Fibroblast of upper back skin (primary cell): ENCODE measurements at places on chromosomes 3 and 15.

DNA sequence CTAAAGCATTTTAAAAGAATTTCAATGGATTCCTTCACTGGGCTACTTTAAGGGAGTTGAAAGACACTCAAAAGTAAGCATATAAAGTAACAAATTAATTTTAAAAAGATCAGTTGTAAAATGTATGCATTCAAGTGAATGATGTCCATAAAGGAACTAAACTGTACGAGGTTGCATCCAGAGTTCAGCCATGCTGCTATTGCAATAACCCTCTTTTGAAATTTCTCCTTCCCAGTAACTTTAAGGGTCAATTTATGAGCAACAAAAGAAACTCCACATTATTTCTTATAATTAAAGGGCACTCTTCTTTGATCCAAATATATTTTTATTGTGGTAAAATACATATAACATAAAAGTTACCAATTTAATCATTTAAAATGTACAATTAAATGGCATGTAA, 22.9 kb downstream of the BTLA start:
- no peak for DNase-seq

DNA sequence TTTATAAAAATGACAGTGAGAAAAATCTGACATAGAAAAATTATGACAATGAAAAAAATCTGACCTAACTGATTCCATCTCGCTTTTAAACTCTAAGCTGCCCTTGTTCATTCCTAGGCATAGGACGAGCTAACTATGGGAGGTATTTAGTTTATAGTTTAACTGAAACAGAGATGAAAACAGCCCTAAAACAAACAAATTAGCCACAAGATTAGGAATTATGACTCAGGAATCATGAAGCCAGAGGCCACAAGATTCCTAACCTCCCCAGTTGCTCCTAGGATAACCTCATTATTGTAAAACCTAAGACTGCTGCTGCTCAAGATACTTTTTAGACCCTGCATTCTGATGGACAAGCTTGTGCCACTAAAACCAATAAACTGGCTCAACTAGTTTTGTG, 122.7 kb upstream of the MNS1 start:
- DNase-seq = no peak

- DNase-seq = no peak
Measured at GRCh38 chr15:56473017-56473416, 8.1 kb upstream of the MNS1 start.

DNA sequence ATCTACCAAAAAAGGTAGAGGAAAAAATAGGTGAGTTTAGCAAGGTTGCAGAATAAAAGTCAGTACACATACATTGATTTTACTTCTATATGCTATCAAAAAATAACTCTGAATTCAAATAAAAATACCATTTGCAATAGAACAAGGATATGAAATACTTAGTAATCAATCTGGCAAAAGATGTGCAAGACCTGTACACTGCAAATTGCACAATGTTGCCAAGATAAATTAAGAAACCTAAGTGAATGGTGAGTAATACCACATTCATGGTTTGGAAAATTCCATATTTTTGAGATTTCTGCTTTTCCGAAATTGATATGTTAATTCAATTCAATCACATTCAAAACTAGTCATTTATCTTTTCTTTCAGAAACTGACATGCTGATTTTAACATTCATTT, 464.8 kb downstream of the EPHA3 start:
- peak; percentile 34 for DNase-seq

GRCh38 chr15:87224404-87224803, 1032.1 kb downstream of the NTRK3 start:
- peak; percentile 87 for DNase-seq

- DNase-seq = peak; percentile 25
Measured at GRCh38 chr3:32420126-32421038, 28.7 kb downstream of the CMTM7 start.

DNA sequence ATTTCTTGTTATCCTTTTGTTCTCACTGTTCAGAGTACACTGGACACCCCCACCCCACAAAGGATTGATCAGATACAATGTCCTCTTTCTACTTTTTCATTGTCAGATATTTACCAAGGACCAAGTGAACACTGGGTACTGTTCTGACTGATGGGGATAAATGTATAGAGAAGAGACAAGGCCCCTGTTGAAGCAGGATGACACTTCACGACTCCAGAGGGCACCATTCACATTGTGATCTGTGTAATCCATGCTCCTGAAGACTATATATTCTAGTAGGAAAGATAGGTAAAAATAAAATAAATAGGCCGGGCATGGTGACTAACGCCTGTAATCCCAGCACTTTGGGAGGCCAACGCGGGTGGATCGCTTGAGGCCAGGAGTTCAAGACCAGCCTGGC, 7.2 kb upstream of the CRYGS start:
- DNase-seq = no peak

DNA sequence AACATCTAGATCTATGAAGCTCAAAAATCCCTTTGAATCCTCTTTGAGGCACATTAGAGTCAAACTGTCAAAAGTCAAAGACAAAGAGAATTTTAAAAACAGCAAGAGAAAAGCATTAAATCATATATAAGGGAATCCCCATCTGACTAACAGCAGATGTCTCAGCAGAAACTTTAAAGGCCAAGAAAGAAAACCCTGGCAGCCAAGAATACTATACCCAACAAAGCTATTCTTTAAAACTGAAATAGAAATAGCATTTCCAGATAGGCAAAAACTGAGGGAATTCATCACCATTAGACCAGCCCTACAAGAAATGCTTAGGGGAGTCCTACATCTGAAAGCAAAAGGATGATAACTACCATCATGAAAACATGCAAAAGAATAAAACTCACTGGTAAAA, 211.2 kb upstream of the PDZRN3 start:
- no peak for DNase-seq

- no peak for DNase-seq
Measured at GRCh38 chr3:150703299-150703755, 393 bp downstream of the ERICH6 start.

DNA sequence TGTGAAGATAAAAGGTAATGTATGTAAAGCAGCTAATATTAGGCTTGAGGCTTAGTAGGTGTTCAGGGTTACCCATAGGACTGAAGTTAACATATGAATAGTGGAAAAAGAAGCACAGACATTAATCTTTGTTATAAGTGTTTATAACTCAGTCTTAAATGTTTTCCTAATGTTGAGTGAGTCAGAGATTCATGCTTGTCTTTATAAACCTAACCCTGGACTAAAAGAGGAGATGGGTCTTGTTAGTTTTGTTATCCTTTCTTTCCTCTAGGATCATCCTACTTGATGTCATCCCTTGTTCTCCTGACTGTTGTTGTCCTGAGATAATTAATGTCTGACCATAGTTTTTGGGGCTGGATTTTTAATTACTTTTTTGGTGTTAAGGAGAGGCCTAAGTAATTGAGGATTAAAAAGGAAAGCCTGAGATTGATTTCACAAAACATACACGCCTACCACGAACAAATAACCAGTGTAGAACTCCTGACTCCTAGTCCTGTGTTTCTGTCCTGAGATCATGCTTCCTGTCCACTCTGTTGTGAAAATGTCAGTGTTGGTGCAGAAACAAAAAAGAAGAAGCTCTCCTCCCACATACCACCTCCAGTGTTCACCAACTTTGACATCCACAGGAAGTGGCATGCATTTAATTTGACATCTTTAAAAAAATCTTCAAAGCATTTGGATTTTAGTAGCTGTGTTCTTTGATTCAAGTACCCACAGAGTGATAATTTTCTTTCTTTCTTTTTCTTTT, 8.4 kb downstream of the MITF start:
- no peak for DNase-seq
